ENCODE measurements at places on chromosomes 1 and 21.

DNA sequence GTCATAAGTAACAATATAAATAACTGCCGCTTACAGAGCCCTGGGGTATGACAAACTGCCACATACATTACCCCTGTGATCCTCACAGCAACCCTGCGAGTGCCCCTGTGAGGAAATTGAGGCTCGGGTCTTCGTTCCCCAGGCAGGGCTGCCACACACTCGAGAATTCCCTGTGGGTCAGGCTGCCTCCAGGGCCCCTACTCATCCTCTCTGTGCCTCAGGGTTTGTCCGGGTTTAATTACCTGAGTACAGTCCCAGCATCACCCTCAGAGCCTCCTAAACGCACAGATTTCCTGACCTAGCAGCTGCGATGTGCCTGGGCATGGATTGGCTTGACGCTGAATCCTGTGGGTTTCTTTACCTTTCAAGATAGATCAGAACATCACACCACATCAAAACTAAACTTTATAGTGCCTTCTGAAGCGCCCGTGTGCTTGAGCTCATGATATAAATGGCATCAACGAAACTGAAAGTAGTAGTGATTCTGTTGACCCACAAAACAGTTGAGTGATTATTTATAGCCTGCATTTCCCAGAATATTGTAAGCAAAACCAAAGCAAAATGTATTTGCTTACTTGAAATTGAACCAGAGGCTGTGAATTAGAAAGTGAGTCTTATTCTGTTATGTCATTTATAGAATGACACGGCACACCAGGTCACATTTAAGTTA, 14.0 kb downstream of the SLC37A1 start:
- no peak for DNase-seq

DNA sequence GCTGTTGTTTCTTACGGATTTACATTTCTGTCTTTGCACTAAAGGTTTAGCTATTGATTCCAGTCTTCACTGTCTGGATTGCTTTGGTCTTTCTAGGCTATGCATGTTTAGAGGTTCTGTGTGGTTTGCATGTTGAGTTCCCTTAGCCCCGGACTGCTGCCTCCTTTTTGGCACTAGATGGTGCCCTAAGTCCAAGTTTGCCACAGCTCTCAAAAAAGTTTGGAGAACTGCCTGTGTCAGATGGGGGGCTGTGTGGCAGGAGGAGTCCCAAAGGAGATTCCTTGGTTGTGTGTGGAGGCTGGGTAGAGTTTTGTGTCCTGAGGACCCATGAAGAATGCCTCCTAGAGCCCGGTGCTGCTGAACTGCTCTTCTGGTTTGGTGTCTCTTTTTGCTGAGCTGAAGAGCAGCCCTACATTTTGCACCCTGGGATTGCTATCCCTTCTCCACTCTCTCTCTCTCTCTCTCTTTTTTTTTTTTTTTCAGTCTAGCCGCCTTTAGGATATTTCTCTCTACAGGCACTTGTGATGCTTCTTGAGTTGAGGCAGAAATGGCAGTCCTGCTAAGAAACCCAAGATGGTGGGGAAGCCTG, 74.4 kb downstream of the PTGS2 start:
- DNase-seq: no peak

- DNase-seq: no peak
Measured at GRCh38 chr1:65538664-65539063, 118.2 kb downstream of the LEPR start.

- DNase-seq: no peak
Measured at GRCh38 chr1:31981456-31981839, 32.2 kb upstream of the KHDRBS1 start.

DNA sequence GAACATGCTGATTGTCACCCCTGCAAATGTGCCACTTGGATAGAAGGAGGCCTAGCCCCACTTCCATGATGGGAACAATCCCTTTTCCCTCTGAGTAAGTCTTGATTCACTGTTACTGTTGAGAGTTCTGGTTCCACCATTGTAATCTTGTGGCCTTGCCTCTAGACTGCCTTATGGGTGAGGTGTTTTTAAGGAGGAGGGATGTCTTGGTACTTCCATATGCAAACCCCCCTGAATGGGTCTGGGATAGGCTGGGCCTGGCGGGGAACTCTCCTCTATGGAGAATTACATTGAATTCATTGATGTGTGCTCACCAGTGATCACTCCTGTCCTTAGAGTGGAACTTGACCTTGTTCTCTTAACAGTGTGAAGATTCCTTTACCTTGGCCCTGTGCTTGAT, 5.8 kb downstream of the GALNT2 start:
- DNase-seq: no peak

DNA sequence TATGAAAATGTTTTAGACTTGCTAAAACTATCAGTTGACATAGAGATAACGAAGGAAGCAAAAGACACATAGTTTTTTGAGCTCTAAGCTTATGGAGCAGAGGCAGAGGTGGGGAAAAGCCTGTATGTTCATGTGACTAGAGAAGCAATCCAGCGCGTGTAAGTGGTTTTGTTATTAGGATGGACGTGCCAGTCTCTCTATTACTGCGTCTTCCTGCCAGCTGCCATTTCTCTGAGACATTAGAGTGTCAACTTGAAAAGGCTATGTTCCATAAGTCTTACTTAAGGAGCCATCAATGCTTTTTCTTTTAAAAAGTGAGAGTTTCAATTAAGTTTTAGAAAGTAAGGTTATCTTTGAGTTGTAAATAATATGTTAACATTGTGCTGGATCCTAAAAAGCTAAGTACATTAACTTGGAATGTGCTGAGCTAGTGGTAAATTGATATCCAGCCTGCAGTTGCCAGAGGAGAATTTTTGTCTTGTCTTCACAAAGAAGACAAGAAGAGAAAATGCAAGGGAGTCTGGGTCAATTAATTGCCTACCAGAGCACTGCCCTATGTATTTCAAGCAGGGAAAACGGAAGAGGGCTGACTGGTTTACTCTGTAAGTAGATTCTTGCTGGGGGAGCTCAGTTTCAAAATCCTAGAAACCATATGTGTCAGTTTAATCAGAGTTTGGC, 161.8 kb upstream of the B3GALT2 start:
- no peak for DNase-seq

GRCh38 chr1:75519651-75520427, 91.1 kb downstream of the SLC44A5 start:
- DNase-seq: no peak

- DNase-seq: no peak
Measured at GRCh38 chr1:16231331-16232315, 5.4 kb downstream of the CPLANE2 start.

DNA sequence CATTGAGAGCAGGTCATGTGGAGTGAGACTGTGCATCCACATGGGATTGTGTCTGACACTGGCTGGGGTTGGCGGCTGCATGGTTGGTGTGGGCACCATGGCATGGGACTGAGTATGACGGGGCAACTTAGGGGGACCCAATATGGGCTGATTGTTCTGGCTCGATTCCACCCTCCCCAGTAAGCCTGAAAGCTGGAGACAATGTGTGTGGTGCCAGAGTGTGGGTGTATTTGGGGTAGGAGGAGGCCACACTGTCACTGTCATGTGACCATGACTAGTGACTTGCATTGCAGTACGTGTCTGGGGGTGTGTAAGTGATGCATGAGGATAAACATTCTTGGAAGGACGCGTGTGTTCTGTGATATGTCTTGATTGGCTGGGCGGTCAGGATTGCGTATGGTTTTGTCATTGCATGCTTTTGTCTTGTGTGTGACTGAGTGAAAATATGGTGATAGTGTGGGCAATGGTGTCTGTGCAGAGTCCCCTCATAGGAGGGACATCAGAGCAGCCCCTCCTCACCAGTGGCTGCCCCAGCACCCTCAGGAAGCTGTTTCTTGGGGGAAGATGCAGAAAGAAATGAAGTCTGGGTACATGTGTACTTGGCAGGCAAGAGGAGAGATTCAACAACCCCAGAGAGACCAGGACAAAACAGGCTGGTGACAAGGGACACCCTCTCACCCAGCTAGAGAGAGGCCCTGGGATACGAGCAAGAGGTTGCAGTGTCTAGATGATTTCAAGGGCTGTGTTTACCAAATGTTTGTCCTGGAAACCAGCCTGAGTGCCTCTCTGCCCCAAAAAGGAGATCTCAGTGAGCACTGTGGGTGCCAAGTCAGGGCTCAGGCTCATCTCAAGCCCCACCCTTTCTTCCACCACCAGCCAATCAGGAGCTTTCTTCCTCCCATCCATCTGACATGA, 36.3 kb downstream of the SDC3 start:
- DNase-seq: no peak

DNA sequence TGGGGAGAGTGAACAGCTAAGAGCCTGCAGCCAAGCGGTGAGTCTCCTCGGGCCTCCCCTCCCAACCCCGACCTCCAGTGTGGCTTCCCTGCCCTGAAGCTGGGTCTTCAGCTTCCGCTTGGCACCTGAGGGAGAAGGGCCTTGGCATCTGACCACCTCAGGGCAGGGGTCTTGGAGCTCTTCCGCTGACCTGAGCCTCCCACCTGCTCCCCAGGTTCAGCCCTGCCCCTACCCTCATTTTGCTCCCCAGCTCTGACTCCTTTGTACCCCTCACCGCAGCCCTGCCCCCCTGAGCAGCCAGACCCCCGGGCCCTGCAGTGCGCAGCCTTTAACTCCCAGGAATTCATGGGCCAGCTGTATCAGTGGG, 4.9 kb downstream of the ADAMTSL4 start:
- DNase-seq: no peak

DNA sequence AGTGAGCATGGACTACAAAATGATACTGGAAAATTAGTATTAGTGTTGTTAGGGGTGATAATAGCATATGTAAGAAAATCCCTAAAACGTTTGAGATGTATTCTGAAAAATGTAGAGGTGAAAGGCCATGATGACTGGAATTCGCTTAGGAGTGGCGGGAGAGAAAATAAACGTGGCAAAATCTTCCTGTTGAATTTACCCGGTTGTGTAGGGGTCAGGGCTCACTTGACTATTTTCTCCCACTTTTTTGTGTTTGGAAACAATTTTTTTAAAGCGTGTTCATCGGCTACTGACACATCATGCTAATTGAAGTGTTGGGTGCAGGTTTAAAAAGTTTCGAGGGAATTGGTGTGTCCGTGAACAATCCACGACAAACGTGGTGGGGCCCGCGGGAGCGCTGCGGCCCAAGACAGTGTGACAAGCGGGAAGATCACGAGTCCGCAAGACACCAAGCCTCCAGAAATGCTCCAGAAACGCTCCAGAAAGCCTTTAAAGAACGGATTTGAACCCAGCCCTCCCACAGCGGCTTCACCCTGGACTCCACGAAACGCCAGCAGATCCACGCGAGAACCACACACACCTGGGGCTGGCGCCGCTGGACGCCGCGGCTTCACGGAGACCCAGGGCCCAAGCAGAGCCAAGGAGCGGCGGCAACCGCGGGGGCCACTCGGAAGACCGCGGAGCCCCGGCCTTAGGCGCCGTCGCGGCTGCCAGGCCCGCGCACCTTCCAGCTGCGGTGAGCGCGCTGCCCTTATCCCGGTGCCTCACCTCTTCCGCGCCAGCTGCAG, 573 bp downstream of the PSMG1 start:
- DNase-seq: peak; percentile 32

GRCh38 chr1:153933430-153933829, 10.7 kb upstream of the GATAD2B start:
- DNase-seq: no peak

DNA sequence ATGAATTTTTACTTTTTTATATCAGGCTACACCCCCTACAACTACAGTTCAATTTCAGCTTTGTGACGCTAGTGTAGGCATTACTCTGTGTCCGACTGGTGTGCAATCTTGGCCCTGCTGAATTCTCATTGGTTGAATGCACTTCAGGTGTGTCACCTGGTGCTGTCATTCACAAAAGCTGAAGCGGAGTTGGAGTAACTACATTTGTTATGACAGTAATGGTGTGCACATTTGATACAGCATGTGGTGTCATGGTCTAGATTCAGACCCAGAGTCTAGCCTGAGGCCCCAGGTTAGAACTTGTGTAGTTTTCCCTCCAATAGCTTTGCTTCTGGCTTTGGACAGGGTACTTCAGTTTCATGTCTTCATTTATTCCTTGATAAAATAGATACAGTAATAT, 88.7 kb downstream of the C1orf94 start:
- DNase-seq: no peak

DNA sequence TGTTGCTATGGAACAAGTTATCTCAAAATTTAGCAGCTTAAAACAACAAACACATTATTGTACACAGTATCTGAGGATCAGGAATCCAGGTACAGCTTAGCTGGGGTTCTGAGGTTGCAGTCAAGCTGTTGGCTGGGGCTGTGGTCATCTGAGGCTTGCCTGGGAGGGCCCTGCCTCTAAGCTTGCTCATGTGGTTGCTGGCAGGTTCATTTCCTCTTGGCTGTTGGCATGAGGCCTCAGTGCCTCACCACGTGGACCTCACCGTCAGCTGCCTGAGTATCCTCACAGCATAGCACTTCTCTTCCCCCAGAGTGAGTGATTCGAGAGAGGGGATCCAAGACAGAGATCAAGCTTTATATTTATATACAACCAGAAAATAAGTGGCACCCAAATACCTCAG, 18.6 kb downstream of the NTPCR start:
- DNase-seq: no peak

- no peak for DNase-seq
Measured at GRCh38 chr1:236451796-236452373, 57.8 kb downstream of the EDARADD start.

GRCh38 chr21:36929622-36930021, 36.8 kb downstream of the HLCS start:
- DNase-seq: no peak

- no peak for DNase-seq
Measured at GRCh38 chr1:15954316-15954715, 21.6 kb downstream of the ZBTB17 start.

- DNase-seq: peak; percentile 45
Measured at GRCh38 chr21:16084776-16085364, 355.1 kb downstream of the USP25 start.

GRCh38 chr21:36664662-36664990, 34.3 kb upstream of the SIM2 start:
- no peak for DNase-seq

DNA sequence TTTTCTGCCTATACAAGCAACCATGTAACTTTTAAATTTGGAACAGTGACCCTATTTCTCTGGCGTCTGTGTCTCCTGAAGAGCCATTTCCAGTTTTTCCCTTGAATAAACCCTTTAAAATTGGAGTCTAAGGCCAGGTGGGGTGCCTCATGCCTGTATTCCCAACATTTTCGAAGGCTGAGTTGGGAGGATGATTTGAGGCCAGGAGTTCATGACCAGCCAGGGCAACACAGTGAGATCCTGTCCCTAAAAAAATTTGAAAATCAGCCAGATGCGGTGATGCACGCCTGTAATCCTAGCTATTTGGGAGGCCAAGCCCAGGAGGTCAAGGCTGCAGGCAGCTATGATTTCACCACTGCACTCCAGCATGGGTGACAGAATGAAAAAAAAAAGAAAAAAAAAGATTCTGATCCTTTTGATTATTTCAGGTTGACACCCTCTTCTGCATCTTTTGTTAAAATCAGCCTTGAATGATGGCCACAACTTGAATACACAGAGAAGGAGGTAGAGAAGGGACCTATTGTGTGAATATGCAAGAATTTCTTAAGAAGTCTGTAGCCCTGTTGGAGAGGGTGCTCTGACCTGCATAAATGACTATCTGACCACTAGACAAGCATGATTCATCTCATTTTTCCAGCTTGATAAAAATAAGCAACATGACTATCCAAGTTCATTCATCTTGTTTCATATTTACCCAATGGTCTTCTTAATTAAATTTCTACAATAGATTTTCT, 40.2 kb upstream of the PARP1 start:
- no peak for DNase-seq

GRCh38 chr1:192524223-192524622, 51.4 kb upstream of the RGS1 start:
- no peak for DNase-seq

Measured in C1 segment of cervical spinal cord (tissue), 14 donors.